Upper lobe of left lung (tissue), 6 donors: ENCODE measurements at places on chromosomes 7 and 10. TPM values are rescaled to one million over a fixed set of nuclear protein-coding genes. Genes with fewer than 3 reads are reported as not detected.
A peak's percentile ranks its signal among the peaks of the same experiment; 100 is the strongest.

DNA sequence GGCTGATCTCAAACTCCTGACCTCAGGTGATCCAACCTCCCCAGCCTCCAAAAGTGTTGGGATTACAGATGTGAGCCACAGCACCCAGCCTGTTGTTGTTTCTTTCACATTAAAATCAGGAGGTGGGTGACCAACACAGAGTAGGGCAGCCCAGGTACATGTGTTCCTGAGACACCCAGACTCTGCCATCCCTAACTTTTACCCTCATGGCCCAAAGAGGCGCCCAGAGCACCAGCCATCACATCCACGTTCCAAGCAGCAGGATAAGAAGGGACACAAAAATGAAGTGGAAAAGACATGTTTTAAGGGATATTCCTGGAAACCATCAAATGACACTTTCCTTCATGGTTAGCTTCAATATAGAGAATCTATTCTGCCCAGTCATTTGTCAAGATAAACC lies 159.6 kb upstream of the KLF6 start:
- DNase-seq = no peak
- no peaks in the 10 kb centered on the region for H3K27me3 ChIP-seq
- H3K4me1 ChIP-seq = no peaks in the 10 kb centered on the region
- H3K4me3 ChIP-seq = no peak overlapping the region

DNA sequence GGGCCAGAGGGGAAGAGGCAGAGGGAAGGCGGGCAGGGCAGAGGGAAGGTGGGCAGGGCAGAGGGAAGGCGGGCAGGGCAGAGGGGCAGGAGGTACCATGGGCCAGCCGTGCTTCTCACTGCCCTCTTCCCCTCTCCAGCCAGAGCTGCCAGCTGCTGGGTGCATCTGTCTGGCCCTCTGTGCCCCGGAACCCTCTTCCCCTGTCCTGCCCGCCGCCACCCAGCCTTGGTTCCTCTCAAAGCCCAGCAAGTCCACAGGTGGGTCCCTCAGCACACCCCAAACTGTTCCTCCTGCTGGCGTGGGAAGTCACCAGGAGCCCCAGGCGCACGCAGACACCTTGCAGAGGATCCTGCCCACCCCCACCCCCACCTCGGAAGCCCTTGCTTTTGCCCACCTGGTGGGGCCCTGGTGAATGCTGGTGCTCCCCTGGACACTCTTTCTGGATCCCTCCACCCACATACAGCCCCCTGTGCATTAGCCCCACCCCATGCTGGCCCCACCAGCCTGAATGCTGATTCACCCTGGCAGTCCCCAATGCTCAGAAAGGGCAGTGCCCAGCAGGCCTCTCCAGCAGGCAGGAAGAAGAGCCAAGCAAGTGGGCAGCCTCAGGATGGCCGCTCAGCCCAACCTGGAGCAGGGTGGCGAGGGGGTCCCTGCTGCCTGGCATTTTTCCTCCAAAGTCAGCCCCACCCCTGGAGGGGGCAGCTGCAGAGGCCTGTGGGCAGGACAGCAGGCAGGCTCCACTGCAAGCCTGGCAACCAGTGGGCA lies 1.9 kb upstream of the PWWP2B start:
- peak overlapping the region; percentile 99 for H3K27ac ChIP-seq
- H3K4me1 ChIP-seq = peaks cover 31% of the 10 kb centered on the region
- H3K36me3 ChIP-seq = no peaks in the 10 kb centered on the region
- H3K27me3 ChIP-seq = no peaks in the 10 kb centered on the region
- DNase-seq = peak; percentile 66
- peak overlapping the region; percentile 83 for H3K4me3 ChIP-seq

GRCh38 chr10:70292004-70292403 lies 8.2 kb upstream of the NPFFR1 start:
- H3K36me3 ChIP-seq = no peaks in the 10 kb centered on the region
- H3K4me3 ChIP-seq = no peak overlapping the region
- H3K27me3 ChIP-seq = no peaks in the 10 kb centered on the region
- peaks cover 18% of the 10 kb centered on the region for H3K4me1 ChIP-seq
- H3K27ac ChIP-seq = no peak overlapping the region

- no peak for DNase-seq
- H3K36me3 ChIP-seq = no peaks in the 10 kb centered on the region
- no peak overlapping the region for H3K4me3 ChIP-seq
- H3K27me3 ChIP-seq = no peaks in the 10 kb centered on the region
- no peak overlapping the region for H3K27ac ChIP-seq
- no peaks in the 10 kb centered on the region for H3K4me1 ChIP-seq
Measured at GRCh38 chr7:53600296-53600695, 564.9 kb downstream of the POM121L12 start.

GRCh38 chr10:78777867-78778266 lies 290.9 kb upstream of the ZMIZ1 start:
- peaks cover 3% of the 10 kb centered on the region for H3K4me1 ChIP-seq
- no peaks in the 10 kb centered on the region for H3K27me3 ChIP-seq
- no peak overlapping the region for H3K4me3 ChIP-seq
- H3K27ac ChIP-seq = no peak overlapping the region

DNA sequence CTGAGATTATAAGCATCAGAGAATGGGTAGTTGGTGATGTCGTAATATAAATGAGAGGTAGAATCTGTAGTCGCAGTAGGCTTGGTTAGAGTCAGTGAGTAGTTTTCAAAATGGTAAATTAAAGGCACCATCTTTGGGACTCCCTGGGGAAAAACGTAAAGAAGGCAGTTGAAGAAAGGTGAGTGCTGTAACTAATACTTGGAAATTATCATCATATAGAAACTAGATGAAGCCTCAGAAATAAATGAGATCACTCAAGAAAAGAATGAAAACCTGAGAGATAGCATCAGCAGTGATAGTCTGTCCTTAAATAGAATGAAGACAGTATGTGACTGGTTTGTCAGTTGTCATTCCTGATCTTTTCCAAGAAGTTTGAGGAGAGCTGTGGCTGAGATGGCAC lies 23.8 kb downstream of the PALS2 start:
- no peak for DNase-seq
- no peaks in the 10 kb centered on the region for H3K36me3 ChIP-seq
- H3K27me3 ChIP-seq = no peaks in the 10 kb centered on the region
- H3K27ac ChIP-seq = no peak overlapping the region
- no peak overlapping the region for H3K4me3 ChIP-seq
- no peaks in the 10 kb centered on the region for H3K4me1 ChIP-seq

- no peak for DNase-seq
- H3K27me3 ChIP-seq = no peaks in the 10 kb centered on the region
- H3K4me1 ChIP-seq = peaks cover 55% of the 10 kb centered on the region
- peak overlapping the region; percentile 86 for H3K27ac ChIP-seq
- no peaks in the 10 kb centered on the region for H3K36me3 ChIP-seq
- H3K4me3 ChIP-seq = no peak overlapping the region
Measured at GRCh38 chr7:106419455-106420182, 134.8 kb upstream of the NAMPT start.

SPDYE16 gene
- total RNA-seq = not detected

ERCC6 gene
- total RNA-seq = 23.1 TPM

ETV1 gene
- total RNA-seq = 50.2 TPM
